MV-4-11 (cell line): ENCODE measurements at places on chromosomes 6 and 20.

GRCh38 chr6:10694302-10695085 is at the start of the genes C6orf52 and PAK1IP1:
TSS of gene C6orf52 (minus strand) at chr6:10694616. CDS start at chr6:10687550, 7,066 bp downstream.
TSS of gene PAK1IP1 (plus strand) at chr6:10694972. CDS start at chr6:10694986, 14 bp downstream.
- DNase-seq: peak; percentile 91

DNA sequence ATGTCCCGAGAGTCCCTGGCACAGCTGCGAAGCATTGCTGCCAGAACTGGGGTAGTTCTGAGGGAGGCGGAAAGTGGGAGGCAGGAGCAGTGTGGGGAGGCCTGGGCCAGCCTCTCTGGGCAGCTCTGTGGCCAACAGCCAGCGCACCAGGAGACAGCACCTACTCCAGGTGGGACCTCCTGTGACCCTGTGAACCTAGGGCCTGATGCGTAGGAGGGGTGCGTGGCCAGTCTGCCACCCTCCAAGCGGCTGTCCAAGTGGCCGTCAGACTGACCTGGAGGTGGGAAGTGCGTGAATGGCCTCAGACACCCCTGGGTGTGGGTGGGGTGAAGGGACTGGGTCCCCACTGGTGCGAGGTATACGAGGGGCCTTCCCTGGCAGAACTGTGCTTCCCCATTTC is 15.5 kb downstream of the SS18L1 start:
- DNase-seq: no peak

DNA sequence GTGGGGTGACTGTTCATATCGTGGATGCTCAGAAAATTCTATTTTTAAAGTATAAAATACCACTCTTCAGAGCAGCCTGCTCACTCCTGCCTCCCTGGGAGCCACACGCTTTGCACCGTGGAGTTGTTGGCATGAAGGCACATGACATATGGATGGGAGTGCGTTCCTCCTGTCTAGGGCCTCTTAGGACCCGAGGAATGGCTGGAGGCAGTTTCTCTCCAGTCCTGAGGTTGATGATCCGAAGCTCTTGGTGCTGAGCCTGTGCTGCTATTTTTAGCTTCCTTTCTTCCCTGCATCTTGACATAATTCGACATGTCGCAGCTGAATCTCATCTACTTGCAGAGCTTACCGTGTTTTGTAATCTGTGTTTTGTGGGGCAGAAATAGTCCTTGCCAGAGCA is 73.9 kb downstream of the PHACTR3 start:
- DNase-seq: no peak

DNA sequence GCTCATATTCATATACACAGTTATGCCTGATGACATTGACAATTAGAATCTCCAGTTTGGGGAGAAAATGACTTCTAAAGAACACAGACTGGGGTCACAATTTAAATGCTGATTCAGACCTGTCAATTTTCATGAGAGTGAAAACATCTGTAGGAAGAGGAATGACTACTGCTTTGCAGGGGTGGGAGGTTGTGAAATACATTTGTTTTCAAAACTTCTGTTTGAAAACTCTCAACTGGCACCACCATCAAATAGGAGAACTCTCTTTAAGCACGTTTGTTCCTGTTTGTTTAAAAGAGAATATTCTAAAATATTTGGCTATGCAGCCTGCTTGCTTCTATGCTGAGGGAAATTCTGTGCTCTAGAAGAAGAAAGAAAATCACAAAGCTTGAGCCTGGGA is 50.8 kb upstream of the ADGRF5 start:
- peak; percentile 23 for DNase-seq

- DNase-seq: peak; percentile 25
Measured at GRCh38 chr6:152124429-152125074, 317.1 kb downstream of the ESR1 start.

GRCh38 chr6:166325383-166326042 is 16.8 kb downstream of the SFT2D1 start:
- no peak for DNase-seq

DNA sequence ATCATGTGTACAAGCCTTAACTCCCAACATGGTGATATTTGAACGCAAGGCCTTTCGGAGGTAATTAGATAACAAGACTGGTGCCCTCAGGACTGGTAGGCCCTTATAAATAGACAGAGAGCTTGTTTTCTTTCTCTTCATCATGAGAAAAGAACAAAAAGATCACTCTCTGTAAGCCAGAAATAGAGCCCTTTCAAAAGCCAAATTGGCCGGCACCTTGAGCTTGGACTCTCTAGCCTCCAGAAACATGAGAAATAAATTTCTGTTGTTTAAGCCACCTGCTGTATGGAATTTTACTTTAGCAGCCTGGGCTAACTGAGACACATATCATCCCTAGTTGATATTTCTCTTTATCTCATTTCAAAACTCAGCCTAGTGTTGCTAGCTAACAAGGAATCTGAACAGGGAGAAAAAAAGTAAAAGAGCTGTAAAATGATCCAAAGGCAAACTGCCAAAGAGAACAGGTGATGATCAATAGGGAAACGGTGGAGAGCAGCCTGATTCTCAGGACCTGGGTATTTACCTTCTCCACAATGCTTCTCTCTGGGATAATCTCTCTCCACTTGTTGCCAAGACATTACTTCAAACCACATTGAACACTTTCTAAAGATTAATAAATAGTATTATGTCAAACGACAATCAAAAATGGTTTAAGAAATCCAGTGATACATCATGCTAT is 6.1 kb downstream of the COL21A1 start:
- no peak for DNase-seq

DNA sequence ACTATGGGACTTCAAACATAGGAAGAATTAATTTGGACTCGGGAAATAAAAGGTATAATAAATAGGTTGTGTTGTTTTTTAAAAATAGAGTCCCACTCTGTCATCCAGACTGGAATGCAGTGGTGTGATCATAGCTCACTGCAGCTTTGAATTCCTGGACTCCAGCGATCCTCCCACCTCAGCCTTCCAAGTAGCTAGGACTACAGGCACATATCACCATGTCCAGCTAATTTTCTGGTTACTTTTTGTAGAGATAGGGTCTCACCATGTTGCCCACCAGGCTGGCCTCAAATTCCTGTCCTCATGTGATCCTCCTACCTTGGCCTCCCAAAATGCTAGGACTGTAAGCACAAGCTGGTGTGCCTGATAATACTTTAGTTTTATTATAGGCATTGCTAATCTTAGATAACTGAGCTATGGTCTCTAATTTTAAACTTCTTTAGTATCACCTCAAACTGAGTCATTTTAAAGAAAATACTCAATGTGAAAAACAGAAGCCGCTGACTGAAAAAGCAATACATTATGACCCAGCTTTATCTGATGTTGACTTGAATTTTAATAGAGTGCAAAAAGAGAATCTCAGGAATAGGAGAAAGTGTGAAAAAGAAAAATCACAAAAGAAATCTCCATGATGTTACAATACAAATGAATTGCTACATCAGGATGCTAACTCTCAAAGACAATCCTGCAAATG is 251.0 kb downstream of the RNGTT start:
- no peak for DNase-seq

DNA sequence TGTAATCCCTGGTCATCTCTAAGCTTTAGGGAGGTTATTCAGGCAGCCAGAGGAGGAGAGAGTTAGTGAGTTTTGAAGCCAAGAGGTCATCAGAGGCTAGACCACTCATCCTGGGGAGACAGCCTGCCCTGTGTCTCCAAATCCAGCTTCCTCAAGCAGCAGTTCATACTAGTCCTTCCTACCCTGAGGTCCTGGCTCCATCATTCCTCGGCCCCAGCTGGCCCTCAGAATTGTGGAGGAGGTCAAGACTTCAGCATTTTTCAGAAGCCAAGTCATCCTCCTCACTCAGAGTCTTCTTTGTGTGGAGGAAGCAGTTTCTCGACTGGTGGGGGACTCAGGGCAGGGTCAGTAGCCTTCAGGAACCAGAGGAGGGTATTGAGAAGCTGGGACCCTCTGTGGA is 12.4 kb upstream of the KIAA1755 start:
- DNase-seq: no peak

- DNase-seq: no peak
Measured at GRCh38 chr6:168333491-168333890, 13.9 kb upstream of the DACT2 start.

GRCh38 chr6:56756219-56756789 is 113.6 kb upstream of the DST start:
- DNase-seq: no peak

DNA sequence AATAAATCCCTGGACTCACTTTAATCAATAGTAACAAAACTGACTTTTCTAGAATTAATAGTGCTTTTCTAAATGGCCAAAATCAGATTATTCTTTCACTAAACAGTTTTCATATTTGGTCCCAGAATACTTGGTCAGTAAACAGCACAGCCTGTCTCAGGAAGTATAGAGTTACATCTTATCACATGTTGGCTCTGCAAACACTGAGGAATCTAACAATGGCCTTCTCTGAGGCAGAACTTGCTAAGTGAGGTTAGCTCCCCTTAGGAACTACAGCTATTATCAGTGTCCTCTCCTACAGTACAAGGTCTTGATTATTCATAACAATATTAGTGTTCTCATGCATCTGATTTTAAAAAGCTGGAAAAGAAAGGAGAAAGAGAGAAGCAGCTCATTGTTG is 1622.8 kb downstream of the HACE1 start:
- DNase-seq: no peak

GRCh38 chr6:31952140-31952805 is 6.4 kb downstream of the CFB start:
- DNase-seq: peak; percentile 34

- no peak for DNase-seq
Measured at GRCh38 chr6:168804331-168804730, 363.3 kb downstream of the SMOC2 start.

DNA sequence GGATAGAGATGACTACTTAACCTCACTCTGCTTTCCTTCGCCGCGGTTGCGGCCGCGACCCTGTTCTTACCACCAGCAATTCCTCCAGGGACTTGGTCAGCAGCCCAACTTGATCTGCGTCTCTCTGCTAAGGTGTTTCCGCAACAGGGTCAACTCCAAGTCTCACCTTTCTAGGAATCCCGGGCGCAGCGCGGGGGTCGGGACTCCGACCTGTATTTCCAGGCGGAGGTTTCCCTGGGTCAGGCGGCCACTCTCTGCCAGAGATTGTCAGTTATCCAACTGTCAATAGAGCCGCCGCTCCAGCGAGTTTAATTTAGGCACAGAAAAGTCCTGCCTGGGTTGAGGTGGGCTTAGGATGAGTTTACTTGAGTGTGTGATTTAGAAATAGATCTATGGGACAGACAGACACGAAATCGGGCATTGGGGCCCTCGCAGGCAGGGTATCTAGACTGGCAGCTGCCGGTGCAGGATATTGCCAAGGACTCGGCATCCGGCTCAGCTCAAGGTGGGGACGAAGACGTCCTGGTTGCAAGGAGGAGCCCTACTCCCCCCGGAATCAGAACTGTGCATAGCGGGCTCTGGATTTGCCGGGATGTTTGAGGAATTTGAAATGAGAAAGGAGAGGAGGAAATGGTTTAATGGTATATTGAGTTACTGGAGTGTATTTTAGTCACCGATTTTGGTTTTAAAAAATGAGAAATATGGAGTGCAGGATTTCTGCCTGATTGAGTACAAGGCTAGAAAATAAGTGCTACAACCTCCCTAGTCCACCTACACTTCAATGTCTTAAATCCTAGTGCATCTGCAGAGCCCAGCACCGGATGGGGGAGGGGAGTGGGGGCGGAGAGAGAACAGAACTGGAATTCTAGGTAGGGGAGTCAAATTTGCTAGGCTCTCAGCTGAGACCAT is 23.7 kb downstream of the POM121L2 start:
- no peak for DNase-seq
